ENCODE measurements at places on chromosomes 2 and 18.

GRCh38 chr18:12034241-12035100 lies 53.2 kb downstream of the IMPA2 start:
- DNase-seq, result no peak

- no peak for DNase-seq
These were observed 22.4 kb upstream of the NRP2 start for GRCh38 chr2:205659922-205660321.

DNA sequence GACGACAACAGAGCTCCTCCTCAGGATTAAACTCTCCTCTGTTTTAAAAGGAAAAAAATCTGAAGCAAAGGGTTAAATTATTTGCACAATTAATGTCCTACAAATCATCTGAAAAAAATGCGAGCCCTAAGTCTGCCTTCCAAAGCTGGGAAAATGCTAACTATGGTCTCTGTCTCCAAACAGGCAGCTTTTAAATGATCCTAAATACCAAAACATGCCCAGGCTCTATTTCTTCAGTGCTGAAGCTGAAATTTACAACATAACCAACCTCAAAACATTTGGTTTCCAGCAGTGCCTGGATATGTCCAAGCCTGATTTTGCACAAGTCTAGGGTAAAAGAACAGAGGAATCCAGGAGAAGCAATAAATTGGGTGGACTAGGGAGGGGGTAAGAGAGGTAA lies 57.2 kb downstream of the LBH start:
- DNase-seq, result no peak

GRCh38 chr2:64232266-64232665 lies 88.0 kb upstream of the PELI1 start:
- DNase-seq, result no peak

DNA sequence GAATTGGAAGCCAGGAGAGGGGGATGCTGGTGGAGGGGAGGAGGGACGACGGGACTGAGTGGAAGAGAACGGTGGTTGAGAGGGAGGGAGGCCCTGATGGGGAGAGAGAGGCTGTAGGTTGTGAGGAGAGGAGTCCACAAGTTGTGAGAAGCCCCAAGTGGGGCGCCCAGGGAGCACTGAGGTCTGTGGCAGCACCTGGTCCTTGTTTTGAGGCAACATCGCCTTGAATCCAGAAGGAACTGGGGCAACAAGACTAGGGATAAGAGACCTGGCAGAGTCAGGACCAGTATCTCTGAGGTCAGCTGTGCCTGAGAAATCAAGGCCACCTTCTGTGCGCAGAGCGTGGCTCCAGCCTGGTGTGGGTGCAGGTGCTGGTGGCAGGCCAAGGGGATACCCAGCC lies 1.1 kb downstream of the PRR30 start:
- no peak for DNase-seq

DNA sequence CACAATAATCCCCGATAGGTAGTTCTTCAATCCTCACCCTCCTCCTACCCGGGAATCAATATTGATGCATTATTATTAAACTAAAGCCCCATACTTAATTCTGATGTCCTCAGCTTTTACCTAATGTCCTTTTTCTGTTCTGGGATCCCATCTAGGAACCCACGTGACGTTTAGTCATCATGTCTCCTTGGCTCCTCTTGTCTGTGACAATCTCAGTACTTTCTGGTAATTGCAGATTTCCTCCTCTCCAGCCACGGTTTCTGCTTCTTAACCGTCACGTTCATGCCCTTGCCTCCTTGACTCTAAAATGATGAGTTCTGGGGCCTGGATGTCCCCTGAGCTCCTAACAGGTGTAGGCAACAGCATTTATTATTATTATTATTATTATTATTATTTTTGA lies 2.9 kb upstream of the DGKD start:
- no peak for DNase-seq

DNA sequence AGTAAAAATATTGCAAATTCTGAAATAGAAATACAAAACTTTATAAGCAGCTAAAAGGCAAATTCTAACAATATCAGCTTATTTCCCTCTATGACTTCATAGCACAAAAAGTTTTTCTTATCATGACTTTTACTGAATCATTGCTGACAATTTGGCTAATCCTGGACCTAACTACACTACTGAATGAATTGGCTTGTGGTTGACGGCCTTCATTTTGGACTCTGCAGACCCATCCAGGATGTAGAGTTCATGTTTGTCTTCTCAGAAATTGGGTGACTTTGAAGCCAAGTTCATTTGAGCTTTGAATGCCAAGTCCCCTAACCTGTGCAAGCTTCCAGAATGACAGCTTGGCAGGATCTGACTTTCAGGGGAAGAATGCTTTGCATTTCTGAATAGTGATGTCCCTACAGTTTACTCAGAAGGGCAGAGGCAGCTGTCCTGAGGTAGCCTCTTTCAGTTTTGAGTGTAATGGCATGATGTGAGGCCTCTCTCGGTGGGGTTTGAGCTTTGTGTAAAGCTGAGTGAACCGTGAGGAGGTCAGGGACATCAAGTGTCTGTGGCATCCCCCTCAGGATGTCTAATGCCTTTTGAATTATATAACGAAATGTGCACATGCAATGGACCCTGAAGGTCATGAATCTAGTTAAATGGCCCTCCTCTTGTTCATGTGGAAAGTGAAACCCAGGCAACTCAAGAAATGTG lies 48.0 kb downstream of the EFEMP1 start:
- no peak for DNase-seq

GRCh38 chr2:149877913-149878312 lies 290.3 kb upstream of the MMADHC start:
- DNase-seq, result no peak

- DNase-seq, result no peak
These were observed at the start of gene KCNE4 for GRCh38 chr2:223051693-223052289. Gene KCNE4 (plus strand): TSS chr2:223052190. CDS start chr2:223052831, 641 bp downstream.

- no peak for DNase-seq
These were observed 485.1 kb downstream of the NRXN1 start for GRCh38 chr2:50546790-50547189.

GRCh38 chr2:200751786-200752185 lies 59.9 kb upstream of the BZW1 start:
- no peak for DNase-seq

DNA sequence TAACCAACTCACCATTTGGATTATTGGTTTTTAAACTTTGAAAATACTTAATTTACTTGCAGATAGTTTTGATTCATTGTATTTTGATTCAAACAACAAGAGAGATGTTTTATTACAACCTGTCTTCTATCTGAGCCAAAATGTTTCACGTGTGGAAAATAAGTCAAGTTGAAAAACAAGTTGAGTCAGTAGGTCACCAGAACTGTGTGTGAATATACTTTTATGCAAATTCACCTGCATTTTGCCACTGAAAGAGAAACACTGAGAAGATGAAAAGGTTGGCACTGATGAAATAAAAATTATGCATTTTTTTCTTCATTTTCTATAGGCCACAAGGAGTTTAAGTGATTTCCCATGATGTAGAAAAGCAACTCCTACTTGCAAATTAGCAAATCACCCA lies 68.3 kb downstream of the ICOS start:
- no peak for DNase-seq

GRCh38 chr2:207126724-207127308 lies 38.9 kb downstream of the KLF7 start:
- DNase-seq, result no peak

DNA sequence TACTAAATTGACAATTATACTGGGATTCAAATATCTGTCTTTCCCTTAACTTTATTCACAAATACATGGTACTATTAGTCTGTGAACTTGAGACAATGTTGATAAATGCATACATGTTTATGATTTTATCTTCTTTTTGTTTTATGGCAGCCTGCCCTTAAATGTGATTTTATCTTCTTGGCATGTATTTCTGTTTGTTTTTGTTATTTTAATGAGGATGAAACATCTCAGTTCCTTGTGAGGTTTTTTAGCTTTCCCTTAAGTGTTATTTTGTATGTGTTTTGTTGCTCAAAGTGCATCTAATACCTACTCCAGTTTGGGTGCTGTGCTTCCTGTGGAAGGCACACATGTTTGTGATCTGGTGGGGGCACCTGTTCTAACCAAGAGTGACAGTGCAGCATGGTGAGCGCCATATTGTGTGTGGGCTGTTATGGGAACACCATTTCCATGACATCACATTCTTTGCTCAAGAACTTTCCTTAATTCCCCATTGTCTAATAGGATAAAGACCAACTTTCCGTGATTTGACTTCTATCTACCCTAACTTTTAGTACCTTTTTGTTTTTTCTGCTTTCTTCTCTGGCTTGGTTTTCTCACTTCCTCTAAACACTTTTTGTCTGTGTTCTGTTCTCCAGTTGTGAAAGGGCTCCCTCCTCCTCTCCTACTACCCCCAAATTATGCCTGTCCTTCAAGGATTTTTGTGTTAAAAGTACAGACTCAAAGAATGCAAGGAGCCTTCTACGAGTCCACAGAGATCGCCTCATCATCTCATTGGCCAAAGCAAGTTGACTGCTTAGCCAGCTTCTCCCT lies 162.1 kb upstream of the TTC39C start:
- no peak for DNase-seq

GRCh38 chr2:55761024-55761423 lies 67.4 kb upstream of the PNPT1 start:
- DNase-seq, result no peak

- no peak for DNase-seq
These were observed 232.7 kb upstream of the UBE2E3 start for GRCh38 chr2:180747728-180748127.

- no peak for DNase-seq
These were observed 24.7 kb upstream of the PTPN2 start for GRCh38 chr18:12908706-12909105.

DNA sequence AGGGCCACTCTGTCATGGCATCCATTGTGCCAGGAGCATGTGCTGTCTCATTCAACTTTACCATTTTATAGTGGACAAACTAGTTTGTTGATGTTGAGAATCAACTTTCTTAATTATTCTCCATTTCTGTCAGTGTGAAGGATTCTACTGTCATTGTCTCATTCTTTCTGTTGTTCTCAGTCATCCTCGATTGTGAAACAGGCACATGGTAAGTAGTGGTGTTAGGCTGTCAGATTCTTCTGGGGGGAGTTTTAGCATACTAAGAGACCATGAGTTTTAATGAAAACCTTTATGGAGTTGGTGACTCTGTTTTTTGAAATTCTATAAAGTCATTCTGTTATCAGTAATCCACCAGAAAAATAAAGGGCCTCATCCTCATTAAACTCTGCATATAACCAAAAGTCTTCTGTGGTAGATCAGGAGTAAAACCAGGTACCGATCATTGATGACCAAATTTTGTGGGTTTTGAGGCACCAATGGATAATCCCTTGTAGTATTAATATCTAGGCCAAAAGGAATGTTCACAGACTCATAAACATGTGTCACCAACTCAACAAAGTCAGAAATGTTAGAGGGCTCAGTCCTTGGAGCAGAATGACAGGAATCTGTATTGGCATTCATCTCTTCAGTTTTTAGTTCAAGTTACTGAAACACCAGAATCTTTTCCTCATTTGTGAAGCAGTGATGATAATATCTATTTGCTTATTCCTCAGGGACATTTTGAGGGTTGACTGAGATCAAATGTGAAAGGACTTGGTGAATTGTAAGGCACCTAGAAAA lies 73.2 kb downstream of the CERS6 start:
- no peak for DNase-seq

DNA sequence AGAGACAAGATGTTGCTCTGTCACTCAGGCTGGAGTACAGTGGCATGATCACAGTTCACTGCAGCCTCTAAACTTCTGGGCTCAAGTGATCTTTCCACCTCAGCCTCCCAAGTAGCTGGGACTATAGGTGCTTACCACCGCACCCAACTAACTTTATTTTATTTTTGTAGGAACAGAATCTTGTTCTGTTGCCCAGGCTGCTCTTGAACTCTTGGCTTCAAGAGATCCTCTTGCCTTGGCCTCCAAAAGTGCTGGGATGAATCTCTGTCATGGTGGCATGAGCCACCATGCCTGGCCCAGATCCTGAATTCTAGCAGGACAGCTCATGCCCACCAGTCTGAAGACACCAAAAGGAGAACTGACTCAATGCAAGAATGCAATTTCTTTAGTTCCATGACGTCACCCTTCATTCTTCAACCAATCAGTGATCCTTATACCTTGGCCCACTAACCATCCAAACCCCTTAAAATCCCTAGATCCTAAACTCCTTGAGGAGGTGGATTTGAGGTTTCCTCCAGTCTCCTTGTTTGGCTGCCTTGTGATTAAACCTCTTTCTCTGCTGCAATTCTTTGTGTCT lies 25.6 kb upstream of the CXXC1 start:
- DNase-seq, result no peak

- no peak for DNase-seq
These were observed 206.5 kb upstream of the ZSWIM2 start for GRCh38 chr2:187055463-187055862.

DNA sequence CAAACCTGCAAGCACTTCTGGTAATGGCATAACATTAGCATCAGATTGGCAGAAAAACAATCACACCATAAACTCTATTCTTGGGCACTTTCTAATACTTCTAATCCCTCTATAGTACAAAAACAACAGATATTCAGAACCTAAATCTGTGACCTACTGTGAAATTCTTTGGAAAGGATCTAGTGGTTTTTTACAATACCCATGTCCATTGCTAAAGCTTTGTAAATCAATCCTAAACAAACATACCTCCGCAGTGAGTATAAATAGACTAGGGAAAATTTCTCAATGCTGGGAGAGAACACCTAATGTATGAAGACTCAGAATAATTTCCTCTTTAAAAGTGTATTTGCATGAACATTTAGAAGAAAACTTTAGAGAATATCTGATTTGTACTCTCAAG lies 1098.5 kb upstream of the DDX18 start:
- no peak for DNase-seq

DNA sequence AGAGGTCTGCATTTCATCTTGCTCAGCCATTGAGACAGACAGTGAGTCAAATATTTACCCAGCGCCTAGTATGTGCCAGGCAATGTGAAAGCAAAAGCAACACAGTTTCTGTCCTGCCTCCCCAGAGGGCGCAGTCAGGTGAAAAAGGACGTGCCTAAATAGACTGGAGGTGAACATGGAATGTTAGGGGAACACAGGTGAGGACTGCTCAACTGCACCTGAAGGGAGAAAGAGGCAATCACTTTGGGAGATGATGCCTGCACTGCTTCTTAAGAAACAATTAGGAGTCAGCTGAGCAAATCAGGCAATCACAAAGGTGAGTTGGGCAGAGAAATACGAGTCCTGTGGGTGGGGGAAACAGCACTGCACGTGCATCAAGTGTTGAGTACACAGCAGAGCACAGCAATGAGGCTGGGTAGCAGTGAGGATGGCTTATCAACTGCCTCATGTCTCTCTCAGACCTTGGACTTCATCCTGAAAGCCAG lies 218.3 kb upstream of the SMAD7 start:
- DNase-seq, result peak; percentile 3

DNA sequence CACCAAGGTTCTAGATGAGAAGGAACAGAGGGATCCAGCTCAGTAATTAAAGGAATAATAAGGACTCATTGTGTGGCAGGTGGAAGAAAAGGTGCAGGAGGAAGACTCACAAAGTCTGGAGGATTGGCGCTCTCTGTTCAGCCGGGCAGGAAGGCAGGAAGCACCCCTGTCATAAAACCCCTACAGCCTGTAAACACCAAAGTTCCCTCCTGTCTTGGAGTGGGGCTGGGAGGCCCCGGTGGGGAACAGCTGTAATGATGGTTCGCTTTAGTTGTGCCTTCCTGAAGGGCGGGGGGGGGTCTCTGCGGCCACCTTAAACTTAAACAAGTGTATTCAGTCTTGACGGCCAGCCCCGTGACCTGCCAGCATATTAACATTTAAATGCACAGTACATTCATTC lies 84.3 kb downstream of the GBX2 start:
- no peak for DNase-seq

GRCh38 chr2:199955007-199955338 lies 318 bp downstream of the TYW5 start:
- DNase-seq, result no peak

GRCh38 chr2:106165029-106165428 lies 29.1 kb downstream of the UXS1 start:
- DNase-seq, result no peak

Data from stimulated activated CD4-positive, alpha-beta T cell treated with anti-CD3 and anti-CD28 coated beads, Interleukin-15, amount 100 ng/mL, for 48 hours (primary cell).